Gastroesophageal sphincter (tissue), 4 donors: ENCODE measurements at places on chromosomes 3 and 15.
A peak's percentile ranks its signal among the peaks of the same experiment; 100 is the strongest.

DNA sequence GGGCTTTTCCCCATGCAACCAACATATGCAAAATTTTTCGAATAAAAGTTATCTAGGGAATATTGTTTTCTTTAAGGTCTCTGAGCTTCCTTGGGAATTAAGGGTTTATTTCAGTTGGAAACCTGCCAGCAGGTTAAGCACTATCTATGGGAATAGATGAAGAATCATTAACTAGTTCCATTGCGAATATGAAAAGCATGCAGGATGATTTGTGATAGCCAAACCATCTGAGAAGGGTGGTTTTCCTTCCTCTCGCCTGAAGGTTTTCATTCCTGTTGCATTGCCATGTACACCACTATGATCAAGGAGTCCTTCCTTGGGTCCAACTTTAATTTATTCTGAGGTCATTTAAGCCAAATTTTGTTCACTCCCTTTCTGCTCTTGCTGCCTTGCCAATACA is 184.9 kb downstream of the NR2F2 start:
- ATAC-seq, result no peak

- ATAC-seq, result peak; percentile 45
These were observed 29.0 kb upstream of the TIMP4 start for GRCh38 chr3:12187448-12188327.

- ATAC-seq, result no peak
These were observed 145.6 kb downstream of the NSMCE3 start for GRCh38 chr15:29123991-29124390.

GRCh38 chr15:34147371-34148140 is 45.7 kb downstream of the PGBD4 start:
- ATAC-seq, result no peak

DNA sequence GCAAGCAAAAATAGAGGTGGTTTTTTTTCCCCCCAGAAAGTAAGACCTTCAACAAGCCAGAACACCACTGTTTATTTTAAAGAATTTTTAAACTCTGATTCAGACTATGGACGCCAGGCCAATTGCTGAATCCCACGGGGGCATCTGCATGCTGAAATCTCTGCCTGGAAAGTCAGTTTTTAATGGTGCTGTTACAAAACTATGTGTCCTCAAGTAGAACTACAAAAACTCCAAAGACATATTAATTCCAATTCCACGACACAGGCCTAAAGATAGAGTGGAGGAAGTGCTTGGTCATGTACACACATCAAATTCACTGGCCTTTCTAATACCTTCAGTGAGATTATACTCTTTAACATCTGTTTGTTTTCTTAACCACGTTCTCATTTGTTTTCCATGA is 490.5 kb upstream of the NR2F2 start:
- peak; percentile 82 for ATAC-seq

- no peak for ATAC-seq
These were observed 165.8 kb downstream of the MECOM start for GRCh38 chr3:169497567-169498257.

GRCh38 chr15:77421370-77421700 is 647 bp downstream of the HMG20A start:
- no peak for ATAC-seq

DNA sequence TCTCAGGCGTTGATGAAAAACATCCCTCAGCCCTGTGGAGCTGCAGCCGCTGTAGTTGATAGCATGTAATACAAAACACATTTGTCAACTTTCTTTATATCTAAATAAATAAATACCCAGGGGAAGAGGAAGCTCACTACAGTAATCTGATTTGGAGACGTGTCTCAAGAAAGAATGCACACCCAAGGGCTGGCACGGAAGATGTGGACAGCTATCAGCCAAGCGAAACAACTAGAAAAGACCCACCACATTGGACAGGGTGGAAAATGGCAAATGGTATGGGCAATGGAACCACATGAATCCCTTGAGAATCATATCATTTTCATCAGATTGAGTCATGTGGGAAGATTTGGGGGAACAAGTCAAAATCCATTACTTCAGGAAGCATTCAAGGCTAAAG is 43.1 kb upstream of the ALDH1A3 start:
- no peak for ATAC-seq

DNA sequence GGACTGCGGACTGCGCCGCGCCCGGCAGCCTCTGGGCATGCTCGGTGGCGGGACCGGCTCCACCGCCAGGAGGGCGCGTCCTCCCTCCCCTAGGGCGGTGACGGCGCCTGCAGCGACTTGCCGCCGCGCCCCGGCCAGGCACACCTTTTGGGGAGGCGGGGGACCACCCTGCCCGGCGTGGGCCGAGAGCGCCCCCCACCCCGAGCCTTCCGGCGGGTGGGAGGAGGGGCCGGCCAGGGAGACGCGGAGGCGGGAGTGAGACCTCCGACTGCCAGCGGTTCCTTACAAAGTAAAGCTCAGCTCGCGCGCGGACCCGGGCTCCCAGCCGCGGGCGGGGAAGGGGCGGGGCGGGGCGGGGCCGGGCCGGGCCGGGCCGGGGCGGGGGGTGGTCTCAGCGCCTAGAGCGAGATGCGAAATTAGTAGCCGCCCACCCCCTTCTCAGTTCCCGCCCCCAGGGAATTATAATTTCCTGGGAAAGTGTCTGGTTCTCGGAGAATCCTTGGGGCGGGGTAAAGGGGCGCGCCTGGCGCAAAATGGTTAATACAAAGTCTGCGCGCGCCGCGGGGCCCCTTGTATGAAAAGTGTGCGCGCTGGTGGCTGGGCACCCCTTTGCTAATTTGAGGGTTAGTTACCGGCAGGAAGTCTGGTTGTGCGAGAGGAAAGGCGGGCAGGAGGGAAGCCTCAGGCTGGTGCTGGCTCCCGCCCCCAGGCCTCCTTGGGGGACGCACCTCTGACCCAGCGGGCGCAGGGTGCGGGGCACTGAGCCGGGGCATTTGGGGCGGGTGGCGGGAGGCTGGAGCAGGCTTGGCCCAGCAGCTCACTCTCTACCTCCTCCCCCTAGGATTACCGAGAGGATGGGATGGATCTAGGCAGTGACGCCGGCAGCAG is 224.8 kb upstream of the IL12A start:
- ATAC-seq, result peak; percentile 81

DNA sequence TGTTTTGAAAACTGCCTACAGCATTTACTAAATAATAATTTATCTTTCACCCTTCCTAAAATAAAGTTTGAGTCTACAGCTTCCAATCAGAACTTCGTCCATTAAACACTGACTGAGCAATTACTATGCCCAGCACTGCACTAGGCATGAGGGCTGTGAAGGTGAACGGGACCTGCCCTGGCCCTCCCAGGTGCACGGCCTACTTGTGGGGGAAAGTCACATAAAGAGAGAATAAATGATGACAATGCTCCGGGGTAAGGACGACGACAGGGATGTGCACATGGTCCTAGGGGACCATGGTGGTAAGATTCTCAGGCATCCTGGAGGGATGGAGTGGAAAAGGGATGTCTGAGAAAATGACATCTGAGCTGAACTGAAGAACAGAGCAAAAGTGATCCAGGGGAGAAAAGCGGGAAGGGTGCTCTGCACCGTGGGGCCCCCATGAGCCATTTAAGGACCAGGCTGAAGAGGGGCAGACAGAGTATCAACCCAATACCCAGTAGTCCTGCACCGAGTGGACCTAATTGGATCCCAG is 11.5 kb downstream of the PLA2G4F start:
- no peak for ATAC-seq

DNA sequence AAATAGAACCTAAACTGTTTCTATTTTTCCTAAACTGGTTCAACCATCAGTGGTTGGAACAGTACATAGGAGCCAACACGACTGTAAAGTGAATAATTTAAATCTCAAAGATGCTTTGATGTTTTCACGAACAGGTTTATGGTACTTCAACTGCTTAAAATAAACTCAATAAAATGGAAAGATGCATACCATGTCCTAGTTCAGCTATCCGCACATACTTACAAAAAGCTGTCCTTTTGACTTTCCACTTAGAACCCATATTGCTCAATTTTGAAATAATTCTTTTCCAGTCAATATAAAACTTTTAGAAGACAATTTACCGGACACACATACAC is 902 bp downstream of the CMTM6 start:
- no peak for ATAC-seq

- ATAC-seq, result no peak
These were observed 9.1 kb upstream of the FOXB1 start for GRCh38 chr15:59994888-59995557.
